ENCODE measurements at places on chromosomes 6 and 20. TPM values are rescaled to one million over a fixed set of nuclear protein-coding genes. Genes with fewer than 3 reads are reported as not detected.

DNA sequence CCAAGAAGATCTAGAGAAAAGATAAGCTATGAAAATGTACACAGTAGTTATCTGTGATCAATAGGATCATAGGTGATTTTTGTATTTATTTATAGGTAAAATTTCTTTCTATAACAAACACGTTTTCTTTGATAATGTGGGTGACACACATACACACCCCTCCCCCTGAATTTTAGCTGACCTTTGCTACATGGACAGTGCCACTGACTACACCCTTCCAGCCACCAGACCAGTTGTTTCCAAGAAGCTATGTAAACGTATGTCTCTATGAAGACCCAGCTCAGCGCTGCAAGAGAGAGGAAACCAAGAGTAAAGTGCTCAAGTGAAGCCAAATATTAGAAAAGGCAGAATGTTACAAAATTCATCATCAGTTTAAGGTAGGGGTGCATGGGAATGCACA is 16.3 kb downstream of the MOCS1 start:
- no peaks in the 10 kb centered on the region for H3K27me3 ChIP-seq
- no peak overlapping the region for H3K4me3 ChIP-seq
- peaks cover 8% of the 10 kb centered on the region for H3K36me3 ChIP-seq
- no peak for DNase-seq

DNA sequence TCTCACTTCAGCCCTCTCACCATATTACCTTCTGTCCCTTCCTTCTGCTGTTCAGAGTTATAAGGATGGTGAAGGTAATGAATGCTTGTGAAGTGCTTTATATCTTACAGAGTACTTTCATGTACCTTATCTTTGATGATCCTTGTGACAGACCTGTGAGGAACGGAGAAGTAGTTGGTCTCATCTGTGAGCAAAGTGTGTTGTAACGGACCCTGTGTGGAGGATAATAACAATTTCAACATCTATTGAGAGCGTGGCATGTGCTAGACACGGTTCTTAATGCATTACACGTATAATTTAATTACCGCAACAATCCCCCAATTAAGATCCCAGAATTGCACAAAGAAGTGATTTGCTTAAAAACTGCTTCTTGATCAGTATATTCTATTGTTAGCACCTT is 124.6 kb downstream of the ANKS1A start:
- peaks cover 3% of the 10 kb centered on the region for H3K36me3 ChIP-seq
- H3K4me3 ChIP-seq, result no peak overlapping the region

- no peak overlapping the region for H3K4me3 ChIP-seq
- DNase-seq, result no peak
- peaks cover 4% of the 10 kb centered on the region for H3K4me1 ChIP-seq
- H3K27ac ChIP-seq, result no peak overlapping the region
- no peaks in the 10 kb centered on the region for H3K27me3 ChIP-seq
These were observed 2.6 kb downstream of the EIF2S2 start for GRCh38 chr20:34109442-34109841.

DNA sequence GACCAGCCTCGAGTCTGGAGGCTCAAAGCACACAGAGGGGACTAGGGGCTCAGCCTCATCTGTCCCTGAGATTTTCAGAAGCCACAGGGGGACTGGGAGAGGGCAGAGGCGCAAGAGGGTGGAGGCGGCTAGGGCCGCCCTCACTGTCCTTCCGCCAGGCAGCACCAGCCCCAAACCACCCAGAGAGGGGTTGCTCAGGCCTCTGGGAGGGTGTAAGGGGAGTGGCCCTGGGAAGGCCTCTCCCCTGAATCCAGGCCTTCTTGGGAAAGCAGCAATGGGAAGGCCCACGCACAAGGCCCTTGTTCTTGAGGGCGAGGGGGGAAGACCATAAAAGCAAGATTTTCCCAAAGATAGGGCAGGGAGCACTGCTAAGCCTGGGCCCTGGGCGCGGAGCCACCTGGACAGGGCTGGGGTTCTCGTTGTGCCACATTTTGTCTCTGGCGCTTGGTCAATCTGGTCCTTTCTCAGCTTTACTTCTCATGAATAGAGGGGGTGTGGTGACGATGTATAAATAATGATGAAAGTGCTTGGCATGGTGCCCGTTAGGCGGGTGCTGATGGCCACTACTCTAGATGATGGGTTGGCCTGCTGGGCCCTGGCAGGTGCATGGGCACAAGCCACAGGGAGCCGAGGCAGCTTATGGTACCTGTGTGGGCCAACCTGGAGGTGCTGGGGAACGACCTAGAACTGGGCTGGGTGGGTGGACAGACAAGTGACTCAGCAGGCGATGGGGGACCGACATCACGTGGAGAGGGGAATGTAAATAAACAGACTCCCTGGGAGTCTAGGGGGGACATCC is 4.8 kb downstream of the SAMD10 start:
- DNase-seq, result no peak
- H3K36me3 ChIP-seq, result no peaks in the 10 kb centered on the region
- no peak overlapping the region for H3K4me3 ChIP-seq

GRCh38 chr6:108407904-108408827 is 113.3 kb downstream of the AFG1L start:
- H3K27ac ChIP-seq, result no peak overlapping the region
- no peaks in the 10 kb centered on the region for H3K36me3 ChIP-seq
- no peak overlapping the region for H3K4me3 ChIP-seq
- no peak for DNase-seq

GRCh38 chr20:57434390-57434700 is 43.1 kb downstream of the RBM38 start:
- no peaks in the 10 kb centered on the region for H3K36me3 ChIP-seq
- no peaks in the 10 kb centered on the region for H3K27me3 ChIP-seq

DNA sequence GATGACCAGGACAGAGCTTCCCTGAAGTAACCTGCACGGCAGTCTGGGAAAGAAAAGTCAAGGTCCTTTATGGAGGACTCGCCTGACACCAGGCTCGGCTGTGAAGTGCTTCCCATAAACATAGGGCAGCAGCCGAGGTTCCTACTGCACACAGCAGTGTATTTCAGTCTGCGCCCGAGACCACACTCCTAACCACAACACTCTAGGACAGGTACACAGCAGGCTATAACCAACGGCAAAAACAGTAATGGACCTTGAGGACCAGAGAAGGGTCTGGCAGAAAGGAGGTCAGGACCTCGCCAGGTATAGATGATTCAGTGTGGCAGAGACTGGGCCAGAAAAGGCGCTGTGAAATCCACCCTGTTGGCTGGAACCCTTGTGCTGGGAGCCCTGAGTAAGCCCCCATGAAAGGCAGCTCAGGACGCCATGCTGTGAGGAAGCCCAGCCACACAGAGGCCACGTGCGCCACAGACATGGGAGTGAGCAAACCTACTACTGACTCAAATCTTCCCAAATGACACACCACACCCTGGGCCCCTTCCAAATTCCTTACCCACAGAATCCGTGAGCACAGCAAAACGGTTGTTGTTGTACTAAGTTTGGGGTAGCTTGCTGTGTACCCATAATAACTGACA is 129.6 kb upstream of the CST7 start:
- no peaks in the 10 kb centered on the region for H3K4me1 ChIP-seq
- no peak overlapping the region for H3K4me3 ChIP-seq
- DNase-seq, result no peak
- no peak overlapping the region for H3K27ac ChIP-seq

DNA sequence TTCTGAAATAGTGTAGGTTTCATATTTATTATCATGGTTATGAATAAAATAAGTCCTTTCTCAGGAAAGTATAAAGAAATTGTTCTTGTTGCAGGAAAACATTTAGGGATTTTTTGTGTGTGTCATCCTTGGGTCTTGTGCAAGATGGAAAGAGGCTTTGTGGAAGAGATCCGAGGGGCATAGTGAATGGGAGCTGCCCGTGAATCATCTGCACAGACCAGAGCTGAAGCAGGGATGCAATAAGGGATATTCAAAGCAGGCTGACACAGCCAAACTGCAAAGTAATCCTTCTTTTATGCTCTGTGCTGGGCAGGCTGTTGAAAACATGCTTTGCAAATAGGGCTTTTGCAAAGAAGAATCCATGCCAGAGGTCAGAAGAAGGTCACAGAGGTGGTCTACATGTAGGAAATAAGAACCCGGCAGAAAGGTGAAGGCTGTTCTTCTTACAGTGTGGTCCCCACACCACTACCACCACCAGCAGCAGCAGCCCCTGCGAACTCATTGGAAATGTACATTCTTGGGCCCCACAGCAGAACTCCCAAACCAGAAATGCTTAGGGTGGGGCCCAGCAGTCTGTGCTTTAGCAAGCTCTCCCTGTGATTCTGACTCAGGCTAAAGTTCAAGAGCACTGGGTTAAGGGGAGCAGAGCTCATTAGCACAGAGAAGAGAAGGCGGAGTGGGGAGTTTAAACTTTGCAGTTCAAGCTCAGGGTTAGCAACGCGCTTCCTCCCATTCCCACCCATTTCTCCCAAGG is 237.6 kb downstream of the QKI start:
- no peak overlapping the region for H3K27ac ChIP-seq
- DNase-seq, result no peak
- H3K4me3 ChIP-seq, result no peak overlapping the region
- H3K4me1 ChIP-seq, result no peaks in the 10 kb centered on the region
- no peaks in the 10 kb centered on the region for H3K27me3 ChIP-seq

DNA sequence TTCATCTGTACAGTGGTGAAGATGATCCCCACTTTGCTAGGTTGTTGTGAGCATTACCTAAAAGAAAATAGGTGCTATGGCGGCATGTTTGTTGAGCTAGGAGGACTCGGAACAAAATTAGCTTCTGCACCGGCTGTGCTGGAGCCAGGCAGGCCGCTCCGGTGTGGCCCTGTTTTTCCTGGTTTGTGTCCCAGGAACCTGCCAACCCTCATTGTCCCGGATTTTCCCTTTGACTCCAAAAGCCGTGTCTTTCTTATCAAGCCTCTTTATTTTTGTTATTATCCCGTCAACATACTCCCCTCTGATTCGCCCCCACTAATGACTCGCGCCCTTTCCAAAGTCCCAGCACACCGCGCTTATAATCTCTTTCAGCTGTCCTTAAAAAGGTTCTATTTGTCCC is 117.0 kb downstream of the MYLK4 start:
- H3K4me3 ChIP-seq, result no peak overlapping the region
- no peaks in the 10 kb centered on the region for H3K27me3 ChIP-seq
- no peak overlapping the region for H3K27ac ChIP-seq
- peaks cover 3% of the 10 kb centered on the region for H3K4me1 ChIP-seq
- DNase-seq, result no peak
- H3K36me3 ChIP-seq, result no peaks in the 10 kb centered on the region

DNA sequence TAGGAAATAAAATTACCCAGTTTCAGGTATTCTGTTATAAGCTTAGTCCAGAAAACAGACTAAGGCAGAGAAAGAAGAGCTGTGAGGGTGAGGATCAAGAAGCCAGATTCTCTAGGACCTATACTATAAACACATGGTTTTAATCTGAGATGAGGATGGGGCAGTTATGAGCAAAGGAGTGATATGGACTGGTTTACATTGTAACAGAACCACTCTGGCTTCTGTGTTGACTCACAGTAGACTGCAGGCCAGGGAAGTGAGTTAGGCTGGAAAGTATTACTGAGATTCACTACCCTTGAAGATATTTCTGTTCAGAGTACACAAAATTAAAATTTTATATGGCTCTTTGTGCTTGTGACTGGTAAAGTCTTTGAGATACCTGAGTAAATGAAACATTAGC is 3.2 kb upstream of the RWDD1 start:
- no peak overlapping the region for H3K27ac ChIP-seq
- no peak overlapping the region for H3K4me3 ChIP-seq
- no peaks in the 10 kb centered on the region for H3K27me3 ChIP-seq
- DNase-seq, result no peak
- no peaks in the 10 kb centered on the region for H3K36me3 ChIP-seq

The CFAP206 gene
- total RNA-seq, result 10.9 TPM

The ADISSP gene
- total RNA-seq, result 53.7 TPM

The KHDRBS2 gene
- 6.3 TPM for total RNA-seq

The TMEM14A gene
- total RNA-seq, result 18.5 TPM

The RSPH4A gene
- total RNA-seq, result 20.6 TPM
